ENCODE measurements at places on chromosomes 12 and 14. TPM values are rescaled to one million over a fixed set of nuclear protein-coding genes. Genes with fewer than 3 reads are reported as not detected.
A peak's percentile ranks its signal among the peaks of the same experiment; 100 is the strongest.

GPN3 gene
- 16.1 TPM for total RNA-seq

PMEL gene
- 49.3 TPM for total RNA-seq

NGDN gene
- 40.1 TPM for total RNA-seq

KCNA1 gene
- total RNA-seq: 0.13 TPM

ANG gene
- 19.8 TPM for total RNA-seq

ZC3H10 gene
- 4.4 TPM for total RNA-seq

LRRC10 gene
- total RNA-seq: not detected

GPR65 gene
- 0.25 TPM for total RNA-seq

TAS2R8 gene
- total RNA-seq: not detected

GPR162 gene
- total RNA-seq: not detected

DNA sequence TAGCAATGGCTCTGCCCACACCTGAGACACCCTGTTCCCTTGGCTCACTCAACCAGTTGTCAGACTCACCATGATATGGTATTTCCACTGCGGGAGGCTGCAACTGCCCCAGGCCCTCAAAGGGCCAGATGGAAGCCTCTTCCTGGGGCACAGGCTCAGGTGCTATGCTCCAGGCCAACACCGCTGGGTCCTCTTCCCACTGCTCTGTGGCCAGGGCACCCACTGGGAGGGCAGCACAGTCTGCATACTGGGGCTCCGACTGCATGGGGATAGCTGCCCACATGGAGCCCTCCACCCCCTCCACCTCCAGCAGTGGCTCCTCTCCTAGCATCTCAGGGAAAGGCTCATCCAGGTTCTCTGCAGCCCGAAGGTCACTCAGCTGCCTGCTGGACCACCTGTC, 3.7 kb downstream of the ANGEL1 start:
- DNase-seq: no peak

DNA sequence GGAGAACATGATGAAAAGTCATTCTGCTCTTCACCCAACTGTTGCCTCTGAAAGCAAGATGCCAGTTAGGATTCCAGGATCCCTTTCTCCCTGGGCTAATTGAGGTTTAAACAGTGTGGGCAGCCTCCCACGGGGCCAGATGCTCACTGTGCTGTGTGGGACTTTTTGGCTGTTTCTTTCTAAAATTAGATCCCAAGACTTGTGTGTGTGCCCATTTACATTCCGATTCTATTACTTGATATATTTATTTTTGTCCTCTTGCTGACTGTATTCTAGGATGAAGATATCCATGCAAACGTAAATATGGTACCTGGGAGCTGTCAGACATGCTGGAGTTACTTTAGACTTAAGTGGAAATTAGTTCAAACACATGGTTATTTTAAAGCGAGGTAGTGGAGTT, 6.2 kb downstream of the IFT43 start:
- DNase-seq: no peak

DNA sequence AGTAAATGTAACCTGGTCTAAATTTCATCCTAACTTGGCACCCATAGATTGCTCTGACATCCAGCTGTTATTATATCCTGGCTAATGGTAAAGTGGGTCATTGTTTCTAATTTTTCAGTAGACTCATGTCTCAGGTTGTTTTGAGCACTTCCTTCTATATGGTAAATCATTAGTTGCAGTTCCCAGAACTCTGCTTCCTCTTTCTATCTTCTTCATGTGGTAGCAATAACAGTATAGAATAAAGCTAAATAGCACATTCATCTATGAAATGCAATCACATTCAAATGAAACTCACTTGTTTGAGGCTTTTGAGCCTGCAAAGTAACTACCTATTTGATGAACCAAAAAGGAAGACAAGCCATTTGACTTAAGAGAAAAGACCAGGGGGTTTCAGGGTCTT, 65.1 kb upstream of the GZMB start:
- no peak for DNase-seq

GRCh38 chr14:77014004-77014604, 14.4 kb downstream of the IRF2BPL start:
- DNase-seq: no peak

DNA sequence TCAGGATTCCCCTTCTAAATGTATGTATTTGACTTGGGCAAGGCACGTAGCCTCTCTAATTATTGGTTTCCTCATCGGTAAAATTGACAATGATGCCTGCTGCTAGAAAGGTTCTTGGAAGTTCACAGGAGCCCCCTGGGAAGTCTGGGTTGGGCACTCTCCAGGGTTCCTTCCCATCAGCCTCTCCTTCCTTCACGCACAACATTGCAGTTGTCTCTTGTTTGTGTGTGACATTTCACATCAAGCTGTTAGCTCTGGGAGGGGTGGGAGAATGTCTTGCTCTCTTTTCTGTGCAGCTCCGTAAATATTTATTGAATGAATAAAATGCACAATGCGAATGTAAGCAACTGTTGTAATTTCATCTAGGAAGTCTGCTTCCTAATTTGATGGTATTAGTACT, 153.2 kb upstream of the PRICKLE1 start:
- no peak for DNase-seq

- DNase-seq: peak; percentile 67
Measured at GRCh38 chr14:41606282-41606531, 469 bp upstream of the LRFN5 start.

- no peak for DNase-seq
Measured at GRCh38 chr12:130847112-130847511, 8.1 kb upstream of the STX2 start.

DNA sequence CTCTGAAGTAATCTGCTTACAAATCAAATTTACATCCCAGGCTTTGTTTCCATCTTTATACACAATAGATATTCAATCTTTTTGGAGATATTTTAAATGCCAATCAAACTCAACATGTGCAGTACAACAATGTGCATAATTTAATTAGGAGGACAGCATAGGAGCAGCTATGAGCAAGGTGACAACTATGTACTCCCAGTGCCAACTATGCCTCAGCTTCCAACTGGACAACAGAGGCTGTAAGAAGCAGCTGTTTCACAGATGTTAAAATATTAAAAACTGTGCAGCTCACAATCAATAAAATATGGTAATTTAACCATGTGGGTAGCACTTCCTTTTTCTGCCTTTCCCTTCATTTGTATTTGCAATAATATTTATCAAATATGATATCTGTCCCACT, 99.9 kb downstream of the ST8SIA1 start:
- DNase-seq: peak; percentile 27

GRCh38 chr12:53971686-53972085, 1.2 kb upstream of the HOXC11 start:
- no peak for DNase-seq

- DNase-seq: no peak
Measured at GRCh38 chr12:108855284-108856169, 1.9 kb downstream of the SSH1 start.

DNA sequence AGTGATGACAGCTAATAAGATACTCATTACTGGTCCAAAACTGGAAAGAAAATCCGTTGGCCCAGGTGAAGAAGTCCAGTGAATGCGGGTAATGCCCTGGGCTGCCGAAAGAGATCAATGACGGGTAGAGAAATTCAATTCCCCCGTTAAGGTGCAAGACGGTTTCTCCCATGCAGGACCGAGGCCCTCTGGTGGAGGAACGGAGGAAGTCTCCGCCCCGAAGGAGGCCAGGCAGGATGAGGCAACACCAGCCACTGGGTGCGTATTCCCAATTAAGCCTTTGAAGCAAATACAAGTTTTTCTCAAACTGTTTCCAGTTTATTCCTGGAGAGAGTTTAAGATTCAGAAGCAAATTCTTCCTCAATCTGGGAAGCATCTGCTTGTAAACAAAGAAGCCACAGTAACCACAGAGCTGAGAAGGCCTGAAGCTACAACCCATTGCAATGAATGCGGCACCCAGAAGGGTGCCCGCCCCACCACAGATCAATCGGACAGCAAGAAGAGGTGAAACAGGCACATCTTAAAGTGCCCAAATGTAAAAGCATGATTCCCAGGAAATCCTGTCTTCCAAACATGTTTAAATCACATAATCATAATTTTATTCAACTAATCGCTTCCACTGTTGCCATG, 118.5 kb downstream of the TTC7B start:
- peak; percentile 96 for DNase-seq

GRCh38 chr14:92241966-92242595, 80.9 kb upstream of the SLC24A4 start:
- no peak for DNase-seq

DNA sequence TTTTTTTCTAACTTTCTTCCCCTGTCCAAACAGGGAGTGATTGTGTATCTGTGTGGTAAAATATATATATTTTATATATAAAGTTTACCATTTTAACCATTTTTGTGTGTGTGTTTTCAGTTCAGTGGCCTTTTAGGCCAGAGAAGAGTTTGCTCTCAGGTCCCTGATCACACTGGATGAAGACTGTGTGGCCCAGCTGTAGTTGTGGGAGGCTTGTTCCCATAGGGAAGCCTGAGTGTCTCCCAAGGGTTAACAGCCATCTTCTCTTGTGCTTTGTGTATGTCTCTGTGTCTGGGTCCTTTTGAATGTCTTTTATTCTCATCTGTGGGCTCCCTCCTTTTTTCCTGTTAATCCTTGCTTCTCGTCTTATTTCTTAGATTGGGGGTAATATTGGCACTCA, 23.4 kb downstream of the CGRRF1 start:
- no peak for DNase-seq

- DNase-seq: no peak
Measured at GRCh38 chr14:90756755-90757345, 59.4 kb downstream of the TTC7B start.

DNA sequence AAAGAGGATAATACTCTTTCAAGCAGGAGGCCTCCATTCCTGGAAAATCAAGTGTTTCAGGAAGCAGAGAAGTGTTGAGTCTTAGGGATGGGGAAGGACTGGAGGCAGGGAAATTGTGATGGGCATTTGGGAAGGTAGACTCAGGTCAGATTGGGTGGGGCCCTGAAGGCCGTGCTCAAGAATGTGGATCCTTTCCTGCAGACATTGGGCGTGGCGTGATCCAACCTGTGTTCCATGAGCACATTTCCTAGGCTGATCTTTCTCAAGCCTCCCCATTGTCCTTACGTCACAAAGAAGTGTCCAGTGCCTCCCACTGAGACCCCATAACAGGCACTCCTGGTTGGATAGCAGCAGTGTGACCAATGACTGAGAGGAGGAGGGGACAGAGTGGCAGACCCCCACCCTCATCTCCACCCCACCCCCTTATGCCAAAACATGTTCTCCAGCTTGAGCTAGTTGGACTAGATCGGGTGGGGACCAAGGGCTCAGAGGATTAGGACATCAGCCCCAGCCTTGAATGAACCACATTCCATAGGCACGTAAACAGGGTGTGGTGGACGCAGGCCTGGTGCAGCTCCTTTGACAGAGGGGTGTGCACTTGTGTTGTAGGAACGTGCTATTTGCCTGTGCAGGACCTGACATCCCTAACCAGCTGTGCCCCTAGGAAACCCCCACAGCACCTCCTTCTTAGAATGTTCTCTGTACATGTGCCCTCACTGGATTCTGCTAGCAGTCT, 76.8 kb downstream of the TTC9 start:
- no peak for DNase-seq

DNA sequence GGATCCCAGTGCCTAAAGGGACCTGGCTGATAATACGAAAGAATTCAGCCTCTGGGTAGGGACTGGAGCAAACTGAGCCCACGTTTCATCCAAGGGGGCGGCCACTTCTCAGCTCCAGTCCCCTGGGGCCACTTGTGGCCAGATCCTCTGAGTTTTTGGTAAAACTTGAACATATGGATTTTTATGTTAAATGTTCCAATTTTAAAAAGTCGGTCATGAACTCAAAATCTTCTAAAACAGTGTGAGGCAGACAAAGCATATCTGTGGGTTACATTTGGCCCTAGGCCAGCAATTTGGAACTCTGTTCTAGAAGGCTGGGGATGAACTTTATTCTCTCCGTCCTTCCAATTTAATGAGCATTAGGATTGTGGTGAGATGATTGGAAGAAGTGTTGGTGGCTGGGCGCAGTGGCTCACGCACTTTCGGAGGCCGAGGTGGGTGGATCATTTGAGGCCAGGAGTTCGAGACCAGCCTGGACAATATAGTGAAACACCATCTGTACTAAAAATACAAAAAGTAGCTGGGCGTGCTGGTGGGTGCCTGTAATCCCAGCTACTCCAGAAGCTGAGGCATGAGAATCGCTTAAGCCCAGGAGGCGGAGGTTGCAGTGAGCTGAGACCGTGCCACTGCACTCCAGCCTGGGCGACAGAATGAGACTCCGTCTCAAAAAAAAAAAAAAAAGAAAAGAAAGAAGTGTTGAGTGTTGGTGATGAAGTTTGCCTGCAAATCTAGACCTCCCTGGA, 3.0 kb upstream of the PPP1CC start:
- DNase-seq: no peak

DNA sequence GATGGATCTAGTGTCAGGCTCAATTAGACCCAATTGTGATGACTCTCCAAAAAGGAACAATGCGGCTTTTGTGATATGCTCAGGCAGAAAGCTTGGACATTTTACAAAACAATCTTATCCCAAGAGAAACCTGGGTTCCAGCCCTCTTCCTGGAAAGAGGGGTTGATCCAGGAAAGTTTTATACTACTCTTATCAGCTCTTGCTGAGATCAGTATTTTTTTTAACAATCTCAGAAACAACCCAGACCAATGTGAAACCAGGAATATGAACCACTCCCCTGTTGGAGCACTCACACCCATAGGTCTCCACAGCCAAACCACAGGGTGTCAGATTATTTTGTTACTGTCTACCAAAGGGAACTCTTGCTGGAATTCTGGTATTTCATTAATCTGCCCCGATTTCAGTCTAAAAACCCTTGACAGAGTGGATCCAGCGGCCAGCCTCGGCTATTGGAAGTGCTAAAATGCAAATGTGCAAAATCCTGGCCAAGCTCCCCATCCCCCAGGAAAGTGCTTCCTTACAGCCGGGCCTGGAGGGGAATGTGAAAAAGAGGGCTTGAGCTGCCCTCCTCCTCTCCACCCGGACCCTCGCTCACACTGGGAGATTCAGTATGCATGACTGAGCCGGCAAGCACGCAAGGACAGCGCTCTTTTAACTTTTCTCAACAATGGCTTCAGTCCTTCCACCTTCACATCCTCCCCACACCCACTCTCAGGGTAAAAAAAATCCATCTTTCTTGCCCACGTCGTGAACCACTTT, 4.0 kb downstream of the FBXL14 start:
- no peak for DNase-seq

DNA sequence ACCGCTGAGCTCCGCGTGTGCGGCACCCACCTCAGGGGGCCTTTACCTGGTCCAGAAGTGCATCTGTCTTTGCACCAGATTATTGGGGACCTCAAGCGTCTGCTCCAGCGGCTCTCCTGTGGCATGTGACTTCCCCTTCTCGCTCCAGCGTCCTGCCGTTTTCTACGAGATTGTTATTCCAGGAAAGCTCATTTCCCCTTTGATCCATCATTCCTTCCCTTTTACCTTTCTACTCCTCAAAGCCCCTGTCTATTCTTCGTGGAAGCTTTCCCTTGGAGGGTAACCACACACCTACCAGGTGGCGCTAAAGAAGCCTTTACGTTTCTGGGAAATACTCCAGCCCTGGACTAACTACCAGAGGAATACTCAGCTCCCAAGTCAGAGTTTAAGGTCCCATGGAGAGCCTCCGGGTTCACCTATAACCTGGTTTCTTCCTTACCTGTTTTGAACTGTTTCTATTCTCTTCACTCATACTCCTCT, 1.5 kb downstream of the FKBP4 start:
- no peak for DNase-seq

DNA sequence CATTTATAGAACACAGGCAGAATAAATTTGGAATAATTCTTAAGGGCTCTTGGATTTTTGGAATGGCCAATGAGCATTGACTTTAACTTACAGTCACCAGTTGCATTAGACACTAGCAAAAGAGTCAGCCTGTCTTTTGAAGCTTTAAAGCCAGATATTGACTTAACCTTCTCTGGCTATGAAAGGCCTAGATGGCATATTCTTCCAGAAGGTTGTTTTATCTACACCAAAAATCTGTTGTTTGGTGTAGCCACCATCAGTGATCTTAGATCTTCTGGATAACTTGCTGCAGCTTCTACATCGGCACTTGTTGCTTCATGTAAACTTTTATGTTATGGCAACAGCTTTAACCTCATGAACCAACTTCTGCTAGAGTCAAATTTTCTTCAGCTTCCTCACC, 10.4 kb downstream of the PCNX1 start:
- no peak for DNase-seq
